Occipital lobe (tissue), 3 donors: ENCODE measurements at places on chromosomes 1 and 21. TPM values are rescaled to one million over a fixed set of nuclear protein-coding genes. Genes with fewer than 3 reads are reported as not detected.

- no peak for DNase-seq
These were observed 222.0 kb downstream of the CAMTA1 start for GRCh38 chr1:7006996-7007871.

DNA sequence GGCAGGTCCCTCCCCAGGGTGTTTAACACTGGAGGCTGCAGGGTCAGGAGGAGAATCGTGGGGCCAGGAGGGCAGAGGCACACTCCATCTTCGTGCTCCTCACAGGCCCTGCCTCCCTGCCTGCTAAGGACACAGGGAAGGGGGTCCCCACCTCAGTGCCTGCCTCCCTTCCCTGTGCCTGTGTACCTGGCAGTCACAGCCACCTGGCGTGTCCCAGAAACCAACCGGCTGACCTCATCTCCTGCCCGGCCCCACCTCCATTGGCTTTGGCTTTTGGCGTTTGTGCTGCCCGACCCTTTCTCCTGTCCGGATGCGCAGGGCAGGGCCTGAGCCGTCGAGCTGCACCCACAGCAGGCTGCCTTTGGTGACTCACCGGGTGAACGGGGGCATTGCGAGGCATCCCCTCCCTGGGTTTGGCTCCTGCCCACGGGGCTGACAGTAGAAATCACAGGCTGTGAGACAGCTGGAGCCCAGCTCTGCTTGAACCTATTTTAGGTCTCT is 623 bp upstream of the BGLAP start:
- no peak for DNase-seq

DNA sequence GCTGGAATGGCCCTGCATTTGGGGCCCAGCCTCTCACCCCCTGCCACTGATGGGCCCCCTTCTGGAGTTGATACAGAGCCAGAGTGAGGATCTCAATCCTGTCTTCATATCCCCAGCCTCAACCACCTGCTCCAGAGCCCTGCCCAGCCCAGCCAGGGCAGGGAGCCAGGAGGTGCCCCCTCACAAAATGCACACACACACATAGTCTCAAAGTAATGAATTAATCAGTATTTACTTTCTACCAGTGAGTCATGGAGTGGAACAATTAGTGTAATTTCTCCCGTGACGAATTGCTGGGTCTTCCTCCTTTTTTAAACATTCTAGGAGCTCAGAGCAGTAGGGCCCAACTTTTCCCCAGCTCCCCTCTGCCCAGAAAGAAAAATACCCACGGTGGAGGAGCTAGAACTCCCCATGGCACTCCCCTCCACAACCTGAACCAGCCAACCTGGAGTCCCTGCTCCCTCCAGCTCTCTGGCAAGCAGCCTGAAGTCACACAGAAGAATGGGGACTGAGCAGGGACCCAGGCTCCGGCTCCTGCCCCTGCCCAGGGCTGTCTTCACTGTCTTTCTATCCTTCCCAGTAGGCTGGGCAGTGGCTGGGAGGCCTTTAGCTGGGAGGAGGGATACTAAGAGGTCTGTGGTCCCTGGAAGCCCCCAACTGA is 29.3 kb downstream of the SDC3 start:
- DNase-seq, result no peak

DNA sequence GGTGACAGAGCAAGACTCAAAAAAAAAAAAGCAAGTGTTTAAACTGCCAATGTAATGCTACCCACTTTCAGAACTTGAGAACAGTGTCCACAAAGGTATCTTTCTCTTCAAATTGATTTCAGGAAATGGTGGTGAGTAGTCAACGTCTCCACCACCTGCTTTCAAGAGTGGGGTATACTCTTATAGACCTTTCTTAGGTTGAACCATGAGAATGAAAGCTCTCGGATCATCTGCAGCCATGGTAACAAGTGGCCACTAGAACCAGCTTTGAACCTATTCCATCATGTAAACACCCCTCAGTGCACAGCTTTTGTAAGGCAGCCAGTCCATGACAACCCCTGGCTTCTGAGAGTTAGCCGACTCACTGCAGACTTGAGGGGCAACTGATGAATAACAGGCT is 107.4 kb downstream of the NTPCR start:
- no peak for DNase-seq

GRCh38 chr1:84299536-84300170 is 1.9 kb upstream of the SAMD13 start:
- no peak for DNase-seq

GRCh38 chr1:94434365-94435045 is 16.3 kb downstream of the ABCD3 start:
- no peak for DNase-seq

GRCh38 chr21:10639123-10639522 is 117.7 kb downstream of the TPTE start:
- DNase-seq, result no peak

GRCh38 chr1:7596126-7596965 is 174.8 kb upstream of the VAMP3 start:
- DNase-seq, result no peak

- no peak for DNase-seq
These were observed 182.5 kb downstream of the ADSS2 start for GRCh38 chr1:244269169-244269568.

GRCh38 chr21:27201197-27201596 is 234.3 kb upstream of the ADAMTS5 start:
- no peak for DNase-seq

DNA sequence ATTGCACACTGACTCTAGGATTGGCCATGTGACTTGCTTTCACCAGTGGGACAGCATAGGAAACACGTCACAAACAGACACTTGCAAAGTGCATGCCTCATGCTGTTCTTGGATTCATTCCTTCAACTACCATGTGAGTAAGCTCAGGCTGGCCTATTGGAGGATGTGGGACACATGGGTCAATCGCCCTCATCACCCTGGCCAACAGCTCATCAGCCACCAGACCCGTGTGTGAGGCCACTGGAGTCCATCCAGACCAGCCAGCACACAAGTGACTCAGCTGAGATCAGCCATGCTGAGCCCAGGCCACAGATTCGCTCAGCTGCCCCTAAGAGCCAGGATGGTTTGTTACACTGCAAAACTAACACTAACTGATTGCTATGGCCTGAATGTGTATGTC is 216.1 kb upstream of the GRIK3 start:
- DNase-seq, result no peak

DNA sequence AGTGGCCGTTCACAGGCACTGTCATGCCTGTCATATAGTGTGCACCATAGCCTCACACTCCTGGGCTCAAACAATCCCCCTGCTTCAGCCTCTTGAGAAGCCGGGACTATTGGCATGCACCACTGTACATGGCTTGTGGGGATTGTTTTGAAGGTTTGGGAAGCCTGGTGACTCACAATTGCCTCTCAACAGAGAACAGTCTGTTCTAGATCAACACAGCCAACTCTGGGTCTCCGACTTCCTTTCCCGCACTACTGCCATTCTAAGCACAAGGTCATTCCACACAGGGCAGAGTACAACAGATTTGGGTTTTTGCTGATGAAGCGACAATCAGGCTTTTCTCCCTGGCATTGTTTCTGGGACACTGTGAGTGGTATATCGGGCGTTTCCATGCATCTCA is 15.5 kb upstream of the AHCTF1 start:
- peak; percentile 63 for DNase-seq

DNA sequence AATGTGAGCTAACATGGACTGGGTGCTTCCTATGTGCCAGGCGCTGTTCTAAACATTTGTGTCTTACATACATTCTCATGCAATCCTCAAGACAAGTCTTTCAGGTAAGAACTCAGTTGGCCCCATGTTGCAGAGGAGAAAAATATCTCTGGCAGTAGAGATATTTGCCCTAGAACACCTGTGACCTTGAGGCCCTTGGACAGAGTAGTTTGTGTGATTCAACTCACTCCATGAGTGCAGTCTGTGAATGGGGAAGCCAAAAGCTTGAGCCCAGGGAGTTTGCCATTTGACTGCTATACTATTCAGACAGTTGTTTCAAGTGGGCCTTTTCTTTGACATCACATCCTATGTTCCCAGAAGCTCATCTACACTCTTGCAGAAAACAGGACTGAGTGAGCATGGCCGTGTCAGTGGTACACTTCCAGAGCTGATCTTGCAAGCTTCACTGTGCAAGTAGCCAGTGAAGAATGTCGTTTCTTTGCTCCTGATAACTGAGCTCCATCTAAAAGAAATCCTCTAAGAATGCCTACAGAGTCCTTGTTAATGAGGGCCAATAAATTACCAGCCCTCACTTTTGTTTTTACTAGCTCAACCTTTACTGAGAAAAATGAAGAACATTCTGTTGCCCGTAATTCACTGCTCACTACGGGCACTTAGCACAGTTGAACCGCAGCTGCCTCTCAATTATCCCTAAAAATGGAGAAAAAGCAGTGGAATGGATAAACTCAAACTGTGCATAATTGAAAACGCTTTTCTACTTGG is 98.7 kb upstream of the C8B start:
- no peak for DNase-seq

- no peak for DNase-seq
These were observed 23.5 kb upstream of the C1orf174 start for GRCh38 chr1:3923378-3924185.

GRCh38 chr1:224068458-224069072 is 45.3 kb upstream of the FBXO28 start:
- DNase-seq, result no peak

VSIG8 gene
- total RNA-seq, result not detected

DPT gene
- not detected for total RNA-seq

DNASE2B gene
- 0.16 TPM for total RNA-seq

GBP5 gene
- total RNA-seq, result 1.6 TPM

AMY1A gene
- not detected for total RNA-seq
